Stimulated activated CD8-positive, alpha-beta memory T cell treated with anti-CD3 and anti-CD28 coated beads, Interleukin-4, amount 100 ng/mL, for 4 hours (primary cell): ENCODE measurements at places on chromosomes 7 and 10.

GRCh38 chr10:35961501-35961900 is 319.4 kb upstream of the FZD8 start:
- no peak for DNase-seq

GRCh38 chr10:122044045-122044661 is 55.2 kb downstream of the TACC2 start:
- no peak for DNase-seq

DNA sequence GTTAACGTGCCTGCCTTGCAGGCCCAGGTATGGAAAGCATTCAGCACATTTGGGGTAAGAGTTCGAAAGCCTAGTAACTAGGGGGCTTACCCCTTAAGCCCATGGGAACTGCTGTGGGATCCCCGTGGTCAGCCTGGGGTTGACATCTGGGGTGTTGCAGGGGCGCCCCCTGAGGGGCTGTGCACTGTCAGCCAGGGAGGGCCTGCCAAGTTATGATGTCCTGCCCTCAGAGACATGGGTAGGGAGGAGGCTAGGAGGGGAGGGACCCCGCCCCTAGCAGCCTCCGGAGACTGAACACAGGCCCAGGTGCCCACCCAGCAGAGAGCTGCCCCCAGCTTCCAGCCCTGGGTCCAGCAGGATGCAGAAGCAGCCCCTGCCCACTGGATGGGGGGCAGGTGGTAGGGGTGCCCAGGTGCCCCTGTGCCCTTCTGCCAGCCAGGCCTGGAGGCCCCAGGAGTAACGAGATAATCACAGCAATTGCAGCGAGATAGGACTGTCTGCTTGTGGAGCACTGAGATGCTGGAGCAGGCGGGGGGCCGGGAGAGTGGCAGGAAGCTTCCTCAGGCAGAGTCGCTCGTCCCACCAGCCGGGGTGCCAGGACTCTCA is 153.3 kb downstream of the UBE2H start:
- DNase-seq = no peak

DNA sequence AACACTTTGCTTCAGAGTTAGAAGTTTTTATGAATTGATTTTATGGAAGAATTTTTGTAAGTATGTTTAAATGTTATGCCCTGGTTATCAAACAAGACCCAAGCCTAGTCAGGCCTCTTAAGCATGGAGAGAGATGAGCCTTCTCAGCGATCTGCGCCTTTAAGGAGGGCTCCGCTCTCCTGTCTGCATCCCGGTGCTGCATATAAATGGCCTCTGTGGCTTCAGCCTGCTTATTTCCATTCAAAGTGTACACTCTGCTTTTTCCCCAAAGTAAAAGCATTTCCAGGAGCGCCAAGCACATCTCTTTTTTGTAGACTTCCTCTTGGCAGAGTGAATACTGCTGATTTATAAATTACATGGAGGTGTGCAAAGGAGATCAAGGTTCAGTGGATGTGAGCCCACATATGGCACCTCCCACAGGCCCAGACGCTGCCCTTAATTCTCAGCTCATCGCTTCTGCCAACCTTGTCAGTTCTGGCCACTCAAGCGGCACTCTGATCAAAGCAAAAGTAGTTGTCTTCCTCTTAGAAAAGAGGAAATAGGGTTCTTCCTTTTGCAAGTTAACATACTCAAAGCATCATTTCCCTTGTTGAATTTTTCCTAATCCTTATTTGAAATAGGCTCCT is 70.0 kb upstream of the SFMBT2 start:
- DNase-seq = no peak

DNA sequence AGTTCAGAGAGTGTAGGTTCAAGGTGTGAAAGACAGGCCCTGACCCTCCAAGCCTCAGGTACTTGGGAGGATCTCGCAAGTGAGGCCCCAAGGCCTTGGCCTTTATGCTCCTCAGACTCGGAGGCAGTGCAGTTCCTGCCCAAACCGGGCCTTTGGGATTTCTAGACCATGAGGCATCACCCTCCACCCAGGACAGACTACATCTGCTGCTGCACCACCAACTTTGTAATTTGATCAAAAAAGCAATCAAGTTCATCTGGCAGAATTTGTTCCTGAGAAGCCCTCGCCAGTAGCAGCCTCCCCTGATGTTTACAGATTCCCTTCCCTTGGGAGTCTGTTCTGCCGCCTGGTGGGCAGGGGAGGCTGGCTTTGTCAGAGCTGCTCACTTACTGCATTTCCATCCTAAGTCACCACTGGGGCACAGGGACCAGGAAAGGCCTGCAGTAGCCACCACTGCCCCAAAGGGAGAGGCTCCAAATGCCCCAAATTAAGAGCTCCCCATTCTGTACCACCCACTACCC is 2.1 kb downstream of the CAMK2G start:
- no peak for DNase-seq

DNA sequence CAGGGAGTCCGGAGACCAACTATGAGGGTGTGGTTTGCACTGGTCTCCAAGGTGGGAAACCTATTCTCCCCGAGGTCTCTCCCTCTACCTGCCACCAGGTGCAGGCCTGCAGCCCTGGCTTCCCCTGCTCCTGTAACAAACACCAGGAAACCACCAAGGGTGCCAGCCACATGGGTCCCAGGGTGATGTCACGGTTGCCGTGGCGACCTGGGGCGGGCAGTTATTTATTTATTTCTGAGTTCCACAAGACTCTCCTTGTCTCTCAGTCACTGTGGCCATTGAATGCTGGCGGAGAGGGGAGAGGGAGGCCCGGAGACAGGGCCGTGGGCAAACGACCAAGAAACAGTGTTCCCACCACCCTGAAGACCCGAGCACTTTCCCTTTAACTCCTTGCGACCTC is 27.0 kb downstream of the MMD2 start:
- DNase-seq = no peak

GRCh38 chr7:106887421-106887820 is 22.3 kb downstream of the PIK3CG start:
- no peak for DNase-seq

- DNase-seq = no peak
These were observed 253.6 kb downstream of the GRID1 start for GRCh38 chr10:86113044-86113443.

DNA sequence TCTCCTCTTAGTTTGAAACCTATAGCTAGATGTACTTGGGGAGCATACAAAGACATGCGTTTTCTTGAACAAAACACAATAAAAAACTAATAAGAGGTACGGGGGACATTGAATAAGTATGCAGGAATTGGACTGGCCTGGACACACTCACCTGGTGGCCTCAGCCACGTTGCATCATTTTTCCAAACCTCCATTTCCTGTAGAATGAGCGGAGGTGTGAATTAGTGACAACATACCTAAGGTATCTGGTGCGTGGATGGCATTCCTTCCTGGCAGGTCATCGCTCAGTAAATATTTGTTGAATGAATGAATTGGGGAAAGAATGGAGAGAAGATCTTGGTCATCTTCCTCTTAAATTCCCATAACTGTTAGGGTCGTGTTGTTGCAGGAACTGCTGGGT is 103.2 kb upstream of the CTBP2 start:
- DNase-seq = no peak

DNA sequence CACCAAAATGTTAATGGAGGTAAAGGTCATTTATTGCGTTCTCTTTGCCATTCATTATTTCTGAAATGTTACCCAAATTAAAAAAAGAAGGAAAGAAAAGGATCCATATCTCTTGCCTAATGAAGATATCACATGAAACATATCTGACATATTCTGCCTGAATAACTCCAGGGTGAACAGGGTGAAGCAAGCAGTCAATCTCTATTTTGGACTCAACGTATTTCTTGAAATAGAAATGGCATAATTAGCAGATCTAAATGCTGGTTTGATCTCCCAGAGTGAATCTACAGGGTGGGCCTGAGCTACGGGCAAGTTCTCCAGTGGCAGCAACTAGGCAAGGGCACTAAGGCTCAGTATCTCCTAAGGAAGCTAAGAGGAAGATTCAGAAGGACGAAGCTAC is 24.0 kb downstream of the MPP7 start:
- no peak for DNase-seq

GRCh38 chr7:141960687-141961422 is 12.7 kb downstream of the TAS2R38 start:
- DNase-seq = no peak

- DNase-seq = no peak
These were observed 234.9 kb downstream of the ADARB2 start for GRCh38 chr10:1502451-1502850.

- no peak for DNase-seq
These were observed 4.2 kb downstream of the SUN1 start for GRCh38 chr7:836429-836828.

DNA sequence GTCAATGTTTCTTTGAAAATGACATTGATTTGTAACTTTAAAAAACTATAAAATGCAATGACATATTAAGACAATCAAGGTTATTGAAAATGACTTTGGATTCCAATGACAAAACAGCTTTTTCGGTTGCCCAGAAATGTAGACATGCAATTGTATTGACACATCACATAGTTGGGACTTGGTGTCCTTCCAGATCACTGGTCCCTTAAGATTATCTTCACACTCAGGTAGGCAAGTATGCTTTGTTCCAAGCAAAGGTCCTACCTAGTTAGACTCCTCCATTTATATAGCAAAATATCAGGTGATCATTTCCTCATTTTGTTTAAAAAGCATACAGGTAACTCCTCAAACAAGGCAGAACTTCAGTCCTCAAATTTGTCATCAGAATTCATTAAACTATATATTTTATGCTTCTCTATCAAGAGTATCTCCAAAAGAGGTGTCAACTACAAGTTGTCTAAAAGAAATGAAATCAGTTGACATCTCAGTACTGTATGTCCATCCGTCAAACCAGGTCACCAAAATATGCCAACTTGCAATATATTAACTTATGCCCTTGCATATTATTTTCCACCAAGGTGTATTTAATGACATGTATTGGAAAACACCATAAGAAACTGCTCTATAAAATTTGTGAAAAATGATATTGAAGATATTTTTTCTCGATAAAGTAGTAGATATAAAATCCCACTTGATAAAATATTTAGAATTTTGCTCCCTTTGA is 64.6 kb downstream of the TSPAN12 start:
- no peak for DNase-seq

GRCh38 chr7:128826916-128827247 is 3.3 kb upstream of the FLNC start:
- no peak for DNase-seq

DNA sequence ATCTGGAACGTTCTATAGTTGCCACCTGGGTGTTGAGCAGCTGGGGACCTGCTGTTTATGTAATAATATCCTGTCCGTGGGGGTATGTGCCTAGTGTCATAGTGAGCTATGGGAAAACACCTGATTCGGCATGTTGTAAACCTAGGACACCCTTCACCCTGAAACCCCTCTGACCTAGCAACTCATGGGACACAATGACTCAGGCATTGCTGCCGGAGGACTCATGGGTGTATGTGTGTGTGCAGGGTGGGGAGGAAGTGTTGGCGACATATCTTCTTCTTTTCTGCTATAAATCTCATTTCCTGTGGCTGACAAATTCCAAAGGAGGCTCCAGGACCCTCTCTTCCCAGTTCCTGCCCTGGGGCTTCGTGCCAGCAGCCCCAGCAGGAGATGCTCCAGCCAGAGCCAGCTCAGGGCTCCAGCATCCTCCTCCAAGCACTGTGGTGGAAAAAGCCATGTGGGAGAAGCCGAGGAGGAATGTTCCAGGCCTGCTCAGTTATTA is 77.0 kb upstream of the PODXL start:
- no peak for DNase-seq

- no peak for DNase-seq
These were observed 10.8 kb upstream of the PVRIG start for GRCh38 chr7:100208911-100209408.

GRCh38 chr10:11164551-11164802 is 146.8 kb downstream of the CELF2 start:
- no peak for DNase-seq

DNA sequence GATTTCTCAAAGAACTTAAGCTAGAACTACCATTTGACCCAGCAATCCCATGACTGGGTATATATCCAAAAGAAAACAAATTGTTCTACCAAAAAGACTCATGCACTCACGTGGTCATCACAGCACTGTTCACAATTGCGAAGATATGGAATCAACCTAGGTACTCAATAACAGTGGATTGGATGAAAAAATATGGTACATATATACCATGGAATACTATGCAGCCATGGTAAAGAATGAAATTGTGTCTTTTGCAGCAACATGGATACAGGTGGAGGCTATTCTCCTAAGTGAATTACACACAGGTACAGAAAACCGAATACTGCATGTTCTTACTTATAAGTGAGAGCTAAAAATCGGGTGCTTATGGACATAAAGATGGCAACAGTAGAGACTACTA is 61.8 kb downstream of the PIK3CG start:
- no peak for DNase-seq

GRCh38 chr7:9250876-9251275 is 817.5 kb downstream of the NXPH1 start:
- DNase-seq = no peak

DNA sequence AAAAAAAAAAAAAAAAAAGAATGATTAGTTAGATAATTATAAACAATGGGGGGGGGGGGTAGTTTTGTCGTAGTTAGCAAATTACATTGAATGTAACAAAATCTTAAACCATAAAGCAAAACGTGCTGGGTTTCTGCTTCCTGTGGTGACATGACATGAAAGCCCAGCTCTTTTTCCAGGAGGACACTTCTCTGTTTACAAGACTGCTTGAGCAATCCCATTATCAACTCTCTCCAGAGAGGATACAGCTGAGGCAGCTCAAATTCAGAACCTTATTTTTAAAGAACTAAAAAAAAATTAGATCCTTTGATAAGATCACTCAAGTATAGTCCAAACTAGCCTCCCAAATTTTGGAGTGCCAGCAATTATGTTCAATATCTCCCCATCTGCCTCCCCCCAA is 58.6 kb downstream of the ADRB1 start:
- no peak for DNase-seq

DNA sequence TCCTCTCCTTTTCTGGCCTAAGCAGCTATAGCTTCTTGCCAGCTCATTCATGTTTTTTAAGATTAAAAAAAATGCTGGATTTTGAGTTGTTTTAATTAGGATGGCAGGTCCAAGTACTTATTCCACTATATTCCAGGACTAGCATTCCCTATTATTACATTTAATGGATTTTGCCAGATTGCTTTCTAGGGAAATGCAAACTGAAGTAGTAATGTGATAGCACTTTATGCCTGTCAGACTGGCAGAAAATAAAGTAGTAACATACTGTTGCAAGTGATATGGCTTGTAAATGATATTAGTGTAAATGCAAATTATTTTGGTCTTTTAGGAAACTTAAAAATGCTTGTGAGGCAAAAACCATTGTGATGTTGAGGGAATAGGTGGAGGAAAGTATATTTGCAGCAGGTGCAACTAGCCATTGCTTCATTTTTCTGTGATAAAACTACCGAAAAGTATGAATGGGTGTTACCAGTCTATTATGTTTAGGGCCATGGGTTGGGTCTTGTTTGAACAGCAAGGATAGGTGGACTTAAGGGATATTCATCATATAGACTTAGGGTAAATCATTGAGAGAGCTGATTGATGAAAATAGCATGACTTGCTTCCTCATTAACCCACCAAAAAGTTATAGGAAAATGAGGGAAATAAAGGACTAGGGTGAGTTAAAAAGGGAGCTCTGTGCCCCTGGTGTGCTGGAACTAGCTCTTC is 19.9 kb downstream of the ZNRF2 start:
- no peak for DNase-seq
